ENCODE measurements at places on chromosomes 11 and 22.
A peak's percentile ranks its signal among the peaks of the same experiment; 100 is the strongest.

DNA sequence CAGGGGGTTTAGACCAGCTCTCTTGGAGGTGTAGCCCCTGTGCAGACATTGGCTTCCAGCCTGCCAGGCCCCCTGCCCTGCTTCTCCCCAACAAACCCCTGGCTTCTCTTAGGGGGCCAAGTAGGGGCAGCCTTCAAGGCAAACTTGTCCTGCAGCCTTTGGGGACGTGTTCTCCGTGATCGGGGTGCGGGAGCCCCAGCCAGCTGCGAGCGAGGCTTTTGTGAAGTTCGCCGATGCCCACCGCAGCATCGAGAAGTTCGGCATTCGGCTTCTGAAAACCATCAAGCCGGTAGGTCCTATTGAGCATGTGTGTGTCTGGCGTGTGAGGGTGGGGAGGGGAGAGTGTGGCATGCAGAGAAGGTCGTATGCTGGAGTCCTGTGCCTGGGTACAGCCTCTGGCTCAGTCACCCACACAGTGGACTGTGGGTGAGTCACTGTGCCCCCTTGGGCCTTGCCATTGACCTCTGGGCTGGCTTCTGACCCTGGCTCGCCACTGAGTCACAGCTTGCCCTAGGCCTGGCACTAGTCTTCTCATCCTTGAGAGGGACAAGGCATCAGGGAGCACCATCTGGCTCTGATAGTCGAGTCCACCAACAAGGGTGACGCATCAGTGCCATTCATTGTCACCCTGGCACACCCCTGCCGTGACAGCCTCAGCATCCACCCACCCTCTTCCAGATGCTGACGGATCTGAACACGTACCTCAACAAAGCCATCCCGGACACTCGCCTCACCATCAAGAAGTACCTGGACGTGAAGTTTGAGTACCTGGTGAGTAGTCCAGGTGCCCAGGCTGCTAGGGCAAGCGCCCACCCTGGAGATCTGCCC lies 11.4 kb downstream of the SLC16A8 start:
- DNase-seq = no peak

- peak; percentile 11 for DNase-seq
Measured at GRCh38 chr11:95072948-95073347, 6.2 kb downstream of the SRSF8 start.

- DNase-seq = no peak
Measured at GRCh38 chr11:46944356-46945075, 8.0 kb downstream of the CSTPP1 start.

DNA sequence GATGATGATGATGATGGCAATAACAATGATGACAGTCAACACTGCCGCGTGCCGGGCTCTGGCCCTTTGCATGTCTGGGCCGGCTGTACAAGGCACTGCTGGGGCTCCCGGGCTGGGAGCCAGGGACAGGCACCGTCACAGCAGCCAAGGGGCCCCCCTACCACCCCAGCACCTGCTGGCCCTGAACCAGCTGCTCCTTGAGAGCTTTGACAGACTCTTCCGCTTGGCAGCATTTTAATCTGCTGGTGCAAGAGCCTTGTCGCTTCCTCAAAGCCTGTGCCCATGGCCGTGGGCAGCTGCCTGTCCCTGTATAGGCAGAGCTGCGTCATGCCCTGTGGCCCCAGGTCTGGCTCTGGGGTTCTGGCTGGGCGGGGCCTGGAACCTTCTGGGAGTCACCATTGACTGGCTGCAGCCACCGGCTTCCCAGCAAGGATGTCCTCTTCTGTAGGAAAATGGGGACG lies 12.9 kb upstream of the MUC6 start:
- no peak for DNase-seq

DNA sequence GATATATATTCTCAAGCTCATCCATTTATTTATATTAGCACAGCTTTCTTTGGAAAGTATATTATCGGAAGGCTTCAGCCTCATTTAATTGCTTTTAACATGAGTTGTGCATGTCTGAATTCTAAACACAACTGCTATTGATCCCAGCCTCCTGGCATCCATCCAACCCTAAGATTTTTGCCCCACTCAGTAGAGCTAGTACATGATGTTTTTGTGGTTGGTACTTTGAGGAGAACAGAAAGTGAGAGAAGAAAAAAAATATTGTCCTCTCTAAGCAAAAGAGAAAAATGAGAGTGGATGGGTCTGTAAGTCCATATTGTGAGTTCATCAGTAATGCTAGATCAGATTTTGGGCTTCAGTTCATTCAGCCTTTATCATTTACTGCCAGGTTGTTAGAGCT lies 198.7 kb downstream of the DDX10 start:
- DNase-seq = no peak

GRCh38 chr11:30015725-30016412 lies 961 bp downstream of the KCNA4 start:
- DNase-seq = no peak

GRCh38 chr11:115193914-115194801 lies 310.1 kb downstream of the CADM1 start:
- DNase-seq = peak; percentile 54

- DNase-seq = no peak
Measured at GRCh38 chr22:30371981-30372380, 15.2 kb downstream of the CCDC157 start.

- DNase-seq = no peak
Measured at GRCh38 chr11:129446572-129446971, 70.9 kb downstream of the BARX2 start.

GRCh38 chr11:73597336-73597955 lies 466 bp downstream of the FAM168A start:
- DNase-seq = no peak

DNA sequence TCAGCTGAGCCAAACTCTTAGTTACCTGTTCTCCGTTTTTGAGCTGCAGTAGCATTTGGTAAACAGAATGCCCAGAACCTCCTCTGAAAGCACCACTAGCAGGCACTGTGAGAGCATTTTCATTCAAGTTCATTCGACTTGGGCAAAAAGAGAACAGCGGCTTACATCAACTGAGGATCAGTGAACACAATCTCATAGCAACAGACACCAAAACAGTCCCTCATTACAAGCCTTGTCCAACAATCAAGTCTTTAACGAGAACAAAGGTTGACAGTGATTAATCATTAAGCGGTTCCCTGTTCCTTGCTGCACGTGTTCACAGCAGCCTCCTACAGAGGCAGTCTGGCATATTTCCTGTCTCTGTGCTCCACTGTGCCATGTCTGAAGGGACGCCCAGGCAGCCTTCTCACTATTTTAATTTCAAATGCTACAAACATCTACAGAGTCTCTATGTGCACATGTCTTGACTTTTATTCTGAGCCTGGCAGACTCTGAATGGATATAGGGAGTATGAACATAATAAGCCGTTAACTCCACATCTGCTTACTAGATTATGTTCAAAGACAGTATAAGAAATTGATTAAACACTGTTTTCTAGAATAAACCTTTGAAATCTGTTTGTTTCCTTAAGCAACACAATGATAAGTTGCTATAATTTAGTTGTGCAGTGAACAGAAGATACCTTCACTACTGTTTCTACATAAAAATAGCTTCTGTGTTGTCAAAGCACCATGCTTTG lies 88.3 kb upstream of the MTMR2 start:
- peak; percentile 57 for DNase-seq

DNA sequence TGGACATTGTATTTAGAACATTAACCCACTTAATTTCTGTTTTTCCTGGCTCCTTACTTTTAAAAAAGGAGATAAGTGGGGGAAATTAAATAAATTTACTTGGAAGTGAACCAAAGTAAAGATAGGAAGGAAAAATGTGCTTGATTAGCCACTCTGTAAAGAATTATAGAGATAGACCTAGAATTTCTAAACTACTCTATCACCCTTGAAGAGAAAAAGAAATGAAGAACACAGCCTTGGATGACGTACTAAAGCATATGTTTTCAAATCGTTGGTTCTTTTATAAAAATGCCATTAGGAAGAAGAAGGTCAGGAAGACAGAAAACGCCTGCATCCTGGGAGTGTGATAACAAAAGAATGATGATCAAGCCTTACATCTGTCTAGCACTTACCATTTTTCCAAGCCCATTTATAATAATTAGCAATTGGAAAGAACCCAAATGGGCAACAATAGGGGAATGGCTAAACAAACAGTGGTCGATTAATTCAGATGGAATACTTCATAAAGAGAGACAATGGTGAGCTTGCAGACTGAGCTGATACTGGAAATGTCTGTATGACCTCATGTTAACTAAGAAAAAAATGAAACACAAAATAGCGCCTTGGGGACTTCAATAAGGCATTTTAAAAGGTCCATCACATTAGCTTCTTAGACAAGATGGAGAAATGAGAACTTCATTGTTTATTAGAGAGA lies 81.0 kb upstream of the LRRC55 start:
- no peak for DNase-seq

GRCh38 chr11:67158221-67158620 lies 39.2 kb downstream of the KDM2A start:
- DNase-seq = no peak

DNA sequence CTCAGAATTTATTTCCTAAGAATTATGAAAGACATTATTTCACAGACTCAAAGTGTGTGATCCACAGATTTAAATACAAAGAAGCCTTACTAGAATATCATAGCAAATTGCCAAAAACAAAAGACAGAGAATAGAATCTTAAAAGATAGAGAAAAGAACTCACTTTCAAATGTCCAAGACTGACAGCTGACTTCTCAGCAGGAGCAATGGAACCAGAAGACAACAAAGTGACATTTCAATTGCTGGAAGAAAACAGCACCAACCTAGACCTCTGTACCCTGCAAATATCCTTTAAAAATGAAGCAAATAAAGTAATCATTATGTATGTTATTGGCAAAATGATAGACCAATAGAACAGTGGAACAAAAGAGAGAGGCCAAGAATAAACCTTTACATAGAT lies 109.2 kb downstream of the TTC17 start:
- DNase-seq = no peak

- no peak for DNase-seq
Measured at GRCh38 chr11:102573851-102574250, 43.3 kb upstream of the MMP7 start.
